Activated T-cell treated with anti-CD3 and anti-CD28 coated beads, Interleukin-2, amount 50 U/mL, for 72 hours (primary cell): ENCODE measurements at places on chromosomes 1 and 21. TPM values are rescaled to one million over a fixed set of nuclear protein-coding genes. Genes with fewer than 3 reads are reported as not detected.

DNA sequence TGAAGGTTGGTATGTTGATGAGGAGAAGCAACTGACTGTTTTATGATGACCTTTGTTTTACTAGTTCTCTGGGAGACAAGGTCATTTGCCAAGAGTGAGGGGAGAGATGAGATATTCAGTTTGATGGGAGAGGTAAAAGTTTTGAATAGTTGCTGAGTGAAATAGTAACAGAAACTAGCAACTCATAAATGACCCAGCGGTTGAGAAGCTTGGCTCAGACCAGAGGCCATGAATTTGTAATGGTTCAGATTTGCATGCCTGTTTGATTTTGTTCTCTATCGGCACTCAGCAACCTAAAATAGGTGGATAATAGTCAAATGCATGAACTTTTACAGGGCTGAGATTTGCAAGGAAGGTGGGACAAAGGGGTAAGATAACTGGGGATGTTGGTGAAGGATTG lies 6.6 kb downstream of the CCDC30 start:
- no peak for DNase-seq

GRCh38 chr1:180805316-180805715 lies 107.4 kb upstream of the KIAA1614 start:
- no peak for DNase-seq

- no peak for DNase-seq
Observed at GRCh38 chr1:233738850-233739249, 124.9 kb downstream of the KCNK1 start.

DNA sequence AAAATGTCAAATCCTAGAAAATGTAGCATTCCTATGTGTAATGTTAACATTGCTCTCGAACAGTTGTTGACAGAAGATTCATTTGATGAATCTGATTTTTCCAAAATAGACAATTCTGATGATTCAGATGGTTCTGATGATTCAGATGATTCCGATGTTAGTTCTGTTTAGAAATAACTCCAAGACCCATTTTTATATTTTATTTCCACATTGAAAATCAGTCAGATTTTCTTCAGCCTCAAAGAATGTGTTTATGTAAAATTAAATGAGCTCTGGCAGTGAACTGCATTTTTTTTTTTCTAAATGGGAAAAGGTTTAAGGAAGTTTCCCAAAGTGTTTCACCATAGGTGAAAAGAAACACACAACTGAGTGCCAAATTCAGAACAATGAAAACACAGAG lies 136.5 kb downstream of the TSEN15 start:
- DNase-seq = no peak

GRCh38 chr1:155083052-155083541 lies 4.5 kb downstream of the EFNA3 start:
- no peak for DNase-seq

GRCh38 chr1:160101037-160101716 lies 2.8 kb upstream of the IGSF8 start:
- peak; percentile 79 for DNase-seq

DNA sequence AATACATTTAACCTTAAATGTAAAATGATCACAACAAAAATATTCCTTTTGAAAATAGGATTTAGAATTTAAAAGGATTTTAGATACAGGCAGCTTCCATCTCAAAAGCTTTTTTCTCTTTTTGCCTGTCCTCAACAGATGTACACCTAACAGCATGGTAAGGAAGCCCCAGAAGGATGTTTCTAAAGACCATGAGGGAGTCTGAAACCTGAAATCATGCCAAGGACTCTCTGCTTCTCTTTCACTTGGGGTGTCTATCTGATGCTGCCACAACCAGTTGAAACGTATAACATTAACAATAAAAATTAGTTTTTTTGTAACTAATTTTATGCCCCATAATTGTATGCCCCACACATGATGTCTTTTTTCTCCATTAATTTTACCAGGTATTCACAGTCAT lies 5.4 kb upstream of the ZNF281 start:
- no peak for DNase-seq

GRCh38 chr1:102434421-102434820 lies 437.7 kb upstream of the OLFM3 start:
- peak; percentile 8 for DNase-seq

DNA sequence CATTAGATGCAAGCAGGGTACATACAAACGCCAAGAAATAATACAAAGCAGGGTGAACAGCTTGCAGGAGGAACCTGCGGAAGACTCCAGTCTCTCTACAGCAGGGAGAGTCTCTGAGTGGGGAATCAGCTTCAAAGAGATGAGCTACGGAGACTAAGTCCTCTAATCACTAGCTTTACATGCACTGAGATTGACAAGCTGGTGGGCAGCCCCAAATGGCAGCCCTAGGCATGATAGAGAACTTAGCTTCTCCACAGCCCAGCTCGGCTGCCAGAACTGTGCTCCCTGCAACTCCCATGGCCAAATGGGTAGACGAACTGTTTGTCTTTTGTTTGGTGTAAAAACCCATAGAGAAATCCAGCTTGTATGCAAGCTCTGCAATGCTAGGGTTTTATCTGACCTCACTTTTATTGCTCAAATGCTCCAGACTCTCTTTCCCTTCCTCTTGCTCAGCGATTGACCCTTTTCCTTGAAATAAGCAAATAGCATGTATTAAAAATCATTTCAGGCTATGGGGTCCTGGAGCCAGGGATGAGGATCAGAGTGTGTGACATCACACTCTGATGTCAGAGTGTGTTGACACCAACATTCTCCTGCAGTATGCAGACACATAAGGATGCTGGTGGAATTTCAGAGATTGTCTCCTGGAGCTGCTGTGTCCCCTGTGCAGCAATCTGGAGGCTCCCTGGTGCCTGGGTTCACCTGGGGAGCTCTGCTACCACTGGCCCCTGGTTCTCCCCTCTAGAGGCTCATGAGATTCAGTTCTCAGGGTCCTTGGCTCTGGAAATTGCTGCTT lies 238.5 kb downstream of the TTLL7 start:
- no peak for DNase-seq

GRCh38 chr1:51669272-51669671 lies 52.4 kb downstream of the OSBPL9 start:
- no peak for DNase-seq

DNA sequence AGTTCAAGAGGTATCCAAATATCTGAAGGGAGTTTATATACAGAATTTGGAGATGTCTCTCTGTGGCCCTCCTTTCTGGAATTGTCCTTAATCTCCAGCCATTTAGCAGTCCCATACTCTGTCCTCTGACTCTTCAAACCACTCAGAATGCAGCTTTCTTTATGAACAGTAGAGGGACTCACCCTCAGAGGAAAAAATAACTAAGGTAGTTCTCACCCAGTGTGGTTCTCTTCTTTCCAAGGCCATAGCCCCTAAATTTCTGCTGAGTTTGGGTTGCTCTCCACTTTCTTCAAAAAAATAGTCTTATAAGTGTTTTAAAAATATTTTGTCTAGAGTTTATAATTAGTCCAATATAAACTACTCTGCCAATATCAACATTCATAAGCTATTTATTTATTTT lies 369.7 kb downstream of the MATN1 start:
- no peak for DNase-seq

- peak; percentile 32 for DNase-seq
Observed at GRCh38 chr1:110916669-110917306, 43.8 kb downstream of the CD53 start.

DNA sequence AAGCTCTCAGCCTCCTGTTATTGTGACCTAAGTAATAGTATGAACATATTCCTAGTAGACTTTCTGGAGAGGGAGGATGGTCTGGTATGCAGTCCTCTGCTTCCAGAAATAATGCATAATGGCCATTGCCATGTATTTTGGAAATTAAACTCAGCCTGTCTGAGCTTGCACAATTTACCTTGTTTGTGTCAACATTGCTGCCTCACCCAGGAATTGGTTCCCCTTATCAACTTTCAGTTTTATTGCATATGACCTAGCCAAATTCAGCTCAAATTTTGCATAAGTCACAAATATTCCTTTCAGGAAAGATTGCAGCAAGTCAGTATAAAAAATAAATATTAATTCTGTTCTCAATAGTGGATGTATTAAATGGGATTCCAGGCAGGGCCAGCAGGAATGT lies 101.9 kb upstream of the SLC5A9 start:
- no peak for DNase-seq

DNA sequence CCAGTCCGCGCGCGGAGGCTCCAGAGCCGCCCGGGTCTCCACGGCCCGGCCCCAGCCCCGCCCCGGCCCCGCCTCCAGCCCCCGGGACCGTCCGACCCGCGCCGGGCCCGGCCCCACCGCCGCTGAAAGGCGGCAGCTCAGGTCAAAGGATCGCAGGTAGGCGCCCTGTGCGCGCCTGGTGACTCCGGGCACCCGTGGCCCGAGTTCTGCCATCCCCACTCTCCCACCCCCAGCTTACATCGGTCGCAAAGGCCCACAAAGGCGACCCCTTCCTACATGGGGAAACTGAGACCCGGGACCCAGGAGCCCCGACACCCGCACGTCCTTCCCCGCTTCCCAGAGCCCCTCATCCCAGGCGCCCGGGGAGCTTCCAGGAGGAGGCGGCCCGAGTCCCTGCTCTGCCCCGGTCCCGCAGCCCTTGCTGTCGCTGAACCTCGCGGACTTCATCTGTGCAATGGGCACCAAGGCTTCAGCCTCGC lies at the start of gene TMEM200B:
Gene TMEM200B, minus strand, starts transcription at position 17 of the 479 bp plus-strand sequence. CDS start 2,075 bp downstream, outside the sequence.
- DNase-seq = peak; percentile 37

DNA sequence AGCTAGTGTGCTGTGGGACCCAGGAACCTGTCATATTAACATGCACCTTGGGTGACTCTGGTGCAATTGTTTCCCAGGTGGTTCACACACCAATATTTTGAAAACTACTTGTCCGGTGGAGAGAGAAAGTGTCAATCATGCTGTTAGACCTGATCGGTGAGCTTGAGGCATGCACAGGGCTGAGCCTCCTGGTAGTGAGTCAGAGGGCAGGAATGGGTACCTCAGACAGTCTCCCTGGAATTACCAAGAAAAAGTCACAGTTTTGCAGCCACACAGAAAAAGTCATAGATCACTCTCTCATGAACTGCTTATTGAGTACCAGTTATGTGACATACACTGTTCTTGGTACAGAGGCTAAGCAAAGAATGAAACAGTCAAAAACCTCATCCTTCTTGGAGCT lies 140.1 kb upstream of the NFIA start:
- DNase-seq = no peak

DNA sequence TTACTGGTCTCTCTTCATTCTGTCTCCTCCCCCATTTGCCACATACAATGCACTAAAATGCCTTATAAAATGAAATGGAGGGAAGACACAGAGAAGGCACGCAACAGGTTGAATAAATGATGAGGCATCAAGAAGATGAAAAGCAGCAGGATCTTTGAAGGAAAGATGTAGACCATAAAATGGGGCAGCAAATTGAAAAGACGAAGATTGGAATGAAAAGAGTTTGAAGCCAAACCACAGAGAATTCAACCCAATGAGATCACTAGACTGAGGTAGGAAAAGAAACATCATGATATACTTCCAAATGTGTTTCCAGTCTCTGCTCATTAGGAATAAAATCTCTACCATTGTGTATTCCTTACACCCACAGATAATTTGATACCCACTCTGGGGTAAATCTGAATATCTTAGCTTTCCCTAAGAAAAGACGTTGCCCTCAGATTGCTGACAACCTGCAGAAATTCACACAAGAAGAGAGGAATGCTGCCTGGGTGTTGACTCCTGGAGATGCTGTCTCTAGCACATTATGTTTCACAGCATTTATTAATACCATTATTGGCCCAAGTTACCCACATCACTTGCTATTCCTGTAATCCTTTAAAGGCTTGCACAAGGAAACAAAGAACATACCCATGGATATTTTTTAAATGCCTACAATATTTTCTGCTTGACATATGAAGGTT lies 230.9 kb downstream of the LTN1 start:
- DNase-seq = no peak

DNA sequence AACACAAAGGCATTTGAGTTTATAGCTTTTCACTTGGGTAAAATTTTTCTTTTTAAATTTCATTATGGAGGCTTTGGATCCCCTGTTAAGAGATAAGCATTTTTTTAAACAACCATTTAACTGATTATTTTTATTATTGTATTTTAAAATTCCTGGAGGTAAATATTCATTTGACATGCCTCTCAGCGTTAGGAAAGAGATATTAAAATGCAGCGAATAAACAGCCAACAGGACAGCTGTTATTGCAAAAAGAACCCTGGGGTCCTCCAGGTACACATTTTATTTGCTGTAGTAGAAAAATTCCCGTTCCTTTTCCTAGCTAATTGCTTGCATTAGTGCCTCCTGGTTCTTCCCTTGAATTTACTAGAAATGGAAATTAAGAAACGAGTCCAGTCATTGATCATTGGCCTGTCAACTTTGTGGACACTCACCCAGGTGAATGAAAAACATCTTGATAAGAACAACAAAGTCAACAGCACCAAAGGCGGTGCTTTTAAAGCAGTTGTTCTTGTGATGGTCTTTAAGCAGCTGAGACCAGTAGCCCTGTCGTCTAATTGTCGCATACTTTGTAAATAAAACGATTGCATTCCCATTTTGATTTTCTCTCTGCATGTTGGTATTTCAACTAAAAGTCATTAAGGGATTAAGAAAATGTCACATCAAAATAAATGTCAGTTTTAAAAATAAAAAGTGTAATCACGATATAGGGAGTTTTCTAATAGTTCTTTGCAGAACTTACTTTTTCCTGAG lies 282.4 kb downstream of the GRIK1 start:
- DNase-seq = no peak

DNA sequence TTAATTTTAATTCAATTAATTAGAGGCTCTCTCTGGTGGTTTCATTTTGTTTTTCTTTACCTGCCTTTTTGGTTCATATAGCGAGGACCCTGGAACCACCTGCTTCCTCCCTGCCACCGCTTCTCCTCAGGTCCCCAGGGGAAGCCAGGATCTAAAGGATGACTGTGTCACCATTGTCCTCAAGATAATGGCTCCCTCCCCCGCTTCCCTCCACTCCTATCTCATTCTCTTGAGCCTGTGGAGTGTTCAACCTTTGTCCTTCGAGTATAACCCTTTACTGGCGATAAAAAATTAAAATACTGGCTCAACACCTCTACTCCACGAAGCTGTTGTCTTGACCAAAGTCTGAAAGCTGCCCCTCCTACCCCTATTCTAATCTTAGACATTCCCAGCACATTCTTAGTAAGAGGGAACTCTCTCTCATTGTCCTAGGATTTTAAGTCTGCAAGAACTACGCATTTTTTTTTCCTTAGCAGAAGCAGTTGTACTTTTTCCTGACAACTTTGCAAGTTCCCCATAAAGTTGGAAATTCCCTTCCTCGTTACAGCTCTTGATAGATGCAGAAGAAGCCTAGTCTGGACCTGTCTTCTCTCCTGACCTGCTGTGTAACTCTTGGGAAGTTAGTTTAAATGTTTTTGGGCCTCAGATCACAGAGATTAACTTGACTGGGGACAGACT lies 12.6 kb upstream of the MAPKAPK2 start:
- DNase-seq = no peak

DNA sequence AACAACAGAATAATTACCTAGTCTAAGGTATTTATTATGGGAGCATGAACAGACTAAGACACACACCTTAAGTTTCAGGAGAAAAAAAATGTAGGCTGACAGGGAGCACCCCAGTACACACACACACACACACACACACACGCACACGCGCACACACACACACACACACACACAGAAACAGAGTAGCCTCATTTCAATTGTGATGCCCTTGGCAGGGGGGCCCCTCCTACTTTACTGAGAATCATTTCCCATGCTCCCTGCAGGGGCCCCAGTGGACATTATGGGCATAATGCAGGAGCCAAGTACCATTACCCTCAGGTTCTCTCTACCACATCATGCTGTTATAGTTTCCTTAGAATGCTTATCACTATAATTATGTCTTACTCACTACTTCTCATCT lies 104.9 kb downstream of the CDC7 start:
- no peak for DNase-seq

Gene ANGPTL3
- not detected for total RNA-seq

Gene AMY1B
- total RNA-seq = not detected

Gene HJV
- total RNA-seq = not detected

Gene PTPN7
- total RNA-seq = 196 TPM

Gene OR2T29
- not detected for total RNA-seq

Gene TCP10L
- total RNA-seq = 0.56 TPM

Gene LCE2C
- not detected for total RNA-seq

Gene C1orf53
- not detected for total RNA-seq

Gene RHD
- not detected for total RNA-seq
